Thyroid gland (tissue), 4 donors: ENCODE measurements at places on chromosomes 5 and 9.

- no peak for DNase-seq
These were observed 120.6 kb upstream of the ASTN2 start for GRCh38 chr9:117535434-117535833.

DNA sequence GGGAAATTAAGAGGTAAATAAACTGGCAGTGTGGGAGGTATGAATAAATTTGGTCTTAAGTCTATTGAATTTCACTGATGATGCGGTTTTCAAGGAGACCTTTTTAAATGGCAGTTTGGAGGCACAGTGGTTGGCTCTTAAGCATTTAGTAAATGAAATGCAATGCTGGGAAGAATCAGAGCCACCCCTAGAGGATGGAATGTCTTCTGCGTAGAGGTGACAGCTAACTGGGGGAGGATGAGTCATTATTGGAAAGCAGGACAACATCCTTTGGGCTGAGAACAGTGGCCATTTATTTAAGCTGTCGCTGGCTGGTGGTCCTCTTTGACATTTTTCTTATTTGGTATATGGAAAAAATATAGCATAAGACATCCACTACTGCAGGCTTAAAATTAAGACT, 163.2 kb downstream of the SH3GL2 start:
- DNase-seq = no peak

DNA sequence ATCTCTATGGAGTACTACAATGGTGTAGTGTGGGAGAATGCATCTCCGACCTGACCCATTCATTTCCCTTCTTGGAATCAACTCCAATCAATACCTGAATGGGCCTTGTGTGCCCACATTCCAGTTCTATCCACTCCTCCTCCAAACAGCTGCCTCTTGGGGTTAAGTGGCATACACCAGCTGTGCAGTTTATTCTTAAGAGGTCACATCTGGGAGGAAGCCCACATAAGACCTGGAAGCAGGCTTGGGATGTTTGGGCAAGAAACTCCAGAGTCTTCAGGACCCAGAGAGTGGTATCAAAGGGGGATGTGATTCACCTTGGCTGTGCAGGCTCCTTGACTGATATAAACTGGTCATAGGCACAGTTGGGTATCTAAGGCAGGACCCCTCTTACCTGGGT, 46.0 kb downstream of the ACTBL2 start:
- DNase-seq = no peak

DNA sequence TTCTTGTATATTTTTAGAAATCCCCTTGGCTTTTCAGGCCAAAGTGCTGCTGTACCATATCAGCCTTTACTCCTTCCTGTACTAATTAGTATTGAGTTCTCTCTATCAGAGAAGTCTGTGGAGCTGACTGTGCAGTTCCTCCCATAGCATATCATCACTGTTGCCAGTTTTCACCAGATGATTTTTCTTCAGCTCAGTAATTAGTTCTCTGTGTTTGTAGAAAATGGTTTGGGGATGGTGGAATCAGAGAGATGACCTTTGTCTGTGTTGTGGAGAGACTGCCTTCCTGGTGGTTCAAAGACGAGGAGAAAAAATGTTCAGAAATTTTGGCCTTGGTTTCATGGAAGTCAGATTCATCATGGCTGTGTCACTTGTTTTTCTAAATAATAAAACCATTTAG, 227.5 kb upstream of the ACTBL2 start:
- DNase-seq = no peak

GRCh38 chr5:138596105-138596881, 21.1 kb upstream of the HSPA9 start:
- DNase-seq = no peak

DNA sequence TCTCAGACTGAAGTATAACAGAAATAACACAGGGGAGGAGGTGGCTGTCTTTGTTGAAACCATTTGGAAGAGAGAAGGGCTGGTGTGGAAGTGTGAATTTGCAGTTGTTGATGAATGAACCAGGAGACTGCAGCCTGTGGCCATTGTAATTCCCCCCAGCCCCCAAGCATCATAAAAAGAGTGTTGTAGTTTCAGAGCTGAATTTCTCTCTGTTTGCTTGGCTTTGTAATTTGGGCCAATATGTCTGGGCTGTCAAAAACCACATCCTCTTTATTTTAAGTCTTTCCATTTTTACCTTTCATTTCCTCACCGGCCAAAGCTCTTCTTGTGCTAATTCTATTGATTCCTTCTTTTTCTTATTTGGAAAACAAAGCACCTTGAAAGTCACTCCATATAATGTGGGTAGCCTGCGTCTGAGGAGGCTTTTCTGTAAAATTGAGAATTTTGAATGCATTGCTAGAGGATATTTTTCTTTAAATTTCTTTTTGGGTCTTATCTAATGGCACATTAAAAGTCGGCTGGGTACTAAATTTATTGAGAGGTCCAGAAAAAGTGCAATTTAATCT, 383.3 kb downstream of the OSTF1 start:
- no peak for DNase-seq
